ENCODE measurements at places on chromosomes 5 and 9. TPM values are rescaled to one million over a fixed set of nuclear protein-coding genes. Genes with fewer than 3 reads are reported as not detected.
A peak's percentile ranks its signal among the peaks of the same experiment; 100 is the strongest.

DNA sequence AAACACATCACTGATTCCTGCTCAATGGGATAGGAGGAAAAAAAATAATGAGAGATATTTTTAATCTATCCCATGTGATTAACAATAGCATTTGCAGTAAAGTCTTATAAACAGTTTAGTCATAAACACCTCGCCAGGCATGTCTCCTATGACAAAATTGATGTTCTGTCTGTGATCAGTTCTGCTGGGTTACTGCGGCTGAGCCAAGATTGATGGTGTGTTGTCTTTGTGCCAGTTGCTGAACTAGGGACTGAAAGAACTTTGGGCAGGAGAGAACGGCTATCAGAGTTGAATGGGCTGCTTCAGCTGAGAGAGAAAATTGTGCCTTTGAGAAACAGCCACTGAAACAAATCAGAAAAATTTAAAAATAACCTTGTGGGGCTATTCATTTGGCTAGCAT lies 37.3 kb upstream of the MAMDC2 start:
- no peaks in the 10 kb centered on the region for H3K36me3 ChIP-seq
- no peak overlapping the region for H3K27ac ChIP-seq
- no peaks in the 10 kb centered on the region for H3K4me1 ChIP-seq
- no peak overlapping the region for H3K4me3 ChIP-seq

SLC1A3 gene
- total RNA-seq = 28.9 TPM

GRCh38 chr9:112316258-112316943 lies 17.0 kb downstream of the PTBP3 start:
- no peaks in the 10 kb centered on the region for H3K4me1 ChIP-seq
- no peaks in the 10 kb centered on the region for H3K27me3 ChIP-seq
- no peak overlapping the region for H3K4me3 ChIP-seq
- DNase-seq = peak; percentile 7
- H3K36me3 ChIP-seq = no peaks in the 10 kb centered on the region

- H3K36me3 ChIP-seq = no peaks in the 10 kb centered on the region
- no peaks in the 10 kb centered on the region for H3K27me3 ChIP-seq
- no peaks in the 10 kb centered on the region for H3K4me1 ChIP-seq
- no peak for DNase-seq
- H3K4me3 ChIP-seq = no peak overlapping the region
These were observed 31.3 kb downstream of the PARP8 start for GRCh38 chr5:50697739-50698138.

DNA sequence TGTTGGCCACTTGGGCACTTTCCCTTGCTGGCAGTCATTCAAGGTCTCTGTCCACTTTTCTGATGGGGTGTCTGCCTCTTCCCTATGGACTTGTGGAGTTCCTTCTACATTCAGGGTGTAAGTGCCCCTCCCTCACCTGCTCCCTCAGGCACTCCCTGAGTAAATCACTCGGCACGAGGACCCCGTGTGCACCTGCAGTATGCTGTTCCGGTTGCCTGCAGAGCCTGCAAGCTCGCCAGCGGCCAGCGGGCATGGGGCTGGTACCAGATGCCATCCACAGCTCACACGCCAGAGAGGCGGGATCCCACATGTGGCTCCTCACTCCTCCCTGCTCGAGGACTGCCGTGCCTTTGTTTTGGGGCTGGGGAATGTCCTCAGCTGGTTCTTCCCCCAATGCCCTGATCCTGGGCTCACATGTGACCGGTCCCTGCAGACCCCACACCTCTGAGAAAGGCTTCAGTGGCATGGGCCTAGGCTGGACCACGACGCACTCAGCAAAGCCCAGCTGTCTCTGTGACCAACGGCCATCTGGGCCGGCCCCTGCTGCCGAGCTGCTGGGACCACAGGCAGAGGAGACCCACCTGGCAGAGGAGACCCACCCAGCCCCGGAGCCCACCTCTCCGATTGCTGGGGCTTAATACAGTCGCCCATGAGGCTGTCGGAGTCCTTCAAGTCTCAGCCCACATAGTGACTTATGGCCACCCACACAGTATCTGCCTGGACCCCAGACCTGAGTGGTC lies 46.1 kb upstream of the CLPTM1L start:
- H3K27ac ChIP-seq = no peak overlapping the region
- no peaks in the 10 kb centered on the region for H3K4me1 ChIP-seq
- peaks cover 87% of the 10 kb centered on the region for H3K27me3 ChIP-seq

DNA sequence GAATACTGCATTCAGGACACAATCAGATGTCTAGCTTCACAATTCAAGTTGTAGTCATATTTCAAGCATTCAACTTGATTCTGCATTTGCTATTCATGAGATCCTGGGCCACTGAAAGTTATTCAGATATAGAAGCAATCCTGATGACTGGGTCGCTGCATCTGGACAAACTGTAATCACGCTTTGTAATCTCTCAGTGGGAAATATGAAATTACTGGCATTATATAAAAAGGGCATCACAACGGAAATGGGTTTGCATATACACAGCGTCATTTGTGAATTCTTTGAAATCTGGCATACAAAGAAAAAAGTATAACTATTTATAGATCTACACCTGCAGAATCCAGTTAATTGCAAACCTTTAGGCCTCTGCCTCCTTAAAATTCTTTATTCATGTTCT lies 102.2 kb downstream of the PARP8 start:
- DNase-seq = no peak
- no peaks in the 10 kb centered on the region for H3K27me3 ChIP-seq
- H3K4me1 ChIP-seq = no peaks in the 10 kb centered on the region
- no peak overlapping the region for H3K4me3 ChIP-seq
- no peak overlapping the region for H3K27ac ChIP-seq

CCDC152 gene
- 11.2 TPM for total RNA-seq

NTRK2 gene
- 0.04 TPM for total RNA-seq

JAKMIP2 gene
- 85.5 TPM for total RNA-seq

- DNase-seq = no peak
- no peaks in the 10 kb centered on the region for H3K27me3 ChIP-seq
- H3K4me1 ChIP-seq = no peaks in the 10 kb centered on the region
- H3K27ac ChIP-seq = no peak overlapping the region
These were observed 65.9 kb downstream of the HABP4 start for GRCh38 chr9:96515621-96516470.

MZB1 gene
- not detected for total RNA-seq

DNA sequence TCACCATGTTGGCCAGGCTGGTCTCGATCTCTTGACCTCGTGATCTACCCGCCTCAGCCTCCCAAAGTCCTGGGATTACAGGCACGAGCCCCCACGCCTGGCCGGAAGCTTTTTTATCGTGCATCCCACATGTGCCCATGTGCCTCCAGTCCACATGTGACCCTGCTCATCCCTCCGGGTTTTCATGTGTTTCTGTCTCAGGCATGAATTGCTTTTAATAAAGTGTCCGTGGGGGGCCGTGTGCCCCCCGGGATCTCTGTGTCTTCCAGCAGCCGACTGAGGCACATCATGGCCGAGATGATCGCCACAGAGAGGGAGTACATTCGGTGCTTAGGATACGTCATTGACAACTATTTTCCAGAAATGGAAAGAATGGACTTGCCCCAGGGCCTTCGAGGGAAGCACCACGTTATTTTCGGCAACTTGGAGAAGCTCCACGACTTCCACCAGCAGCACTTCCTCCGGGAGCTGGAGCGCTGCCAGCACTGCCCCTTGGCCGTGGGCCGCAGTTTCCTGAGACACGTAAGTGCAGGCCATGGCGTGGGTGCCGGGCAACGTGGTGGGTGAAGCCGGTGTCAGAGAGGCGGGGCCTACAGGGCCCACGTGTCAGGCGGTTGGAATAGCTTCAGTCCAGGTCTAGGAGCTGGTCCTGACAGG lies 22.1 kb upstream of the LRRC14B start:
- no peaks in the 10 kb centered on the region for H3K27me3 ChIP-seq
- no peak overlapping the region for H3K4me3 ChIP-seq
- H3K4me1 ChIP-seq = no peaks in the 10 kb centered on the region
- no peak for DNase-seq
- no peaks in the 10 kb centered on the region for H3K36me3 ChIP-seq

DNA sequence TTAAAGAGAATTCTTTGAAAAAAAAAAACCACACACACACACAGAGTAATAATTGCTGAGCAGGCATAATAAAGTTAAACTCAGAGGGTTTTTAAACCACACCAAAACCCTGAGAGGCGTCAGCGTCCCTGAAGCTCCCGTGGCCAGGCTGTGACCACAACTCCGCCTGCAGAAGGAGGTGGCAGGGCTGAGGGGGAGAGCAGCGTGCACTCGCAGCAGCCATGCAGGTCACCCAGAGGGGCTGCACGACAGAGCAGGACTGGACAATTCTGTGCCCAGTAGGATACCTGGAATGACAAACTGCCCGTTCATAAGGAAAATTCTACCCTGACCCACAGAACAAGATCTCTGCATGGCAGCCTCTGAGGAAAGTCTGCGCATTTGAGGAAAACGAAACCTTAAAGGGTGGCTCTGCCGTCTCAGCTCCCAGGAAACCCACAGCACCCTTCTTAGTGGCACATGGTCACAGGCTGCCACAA lies 44.0 kb downstream of the ROR2 start:
- peaks cover 77% of the 10 kb centered on the region for H3K4me1 ChIP-seq
- DNase-seq = no peak
- H3K36me3 ChIP-seq = no peaks in the 10 kb centered on the region
- H3K27me3 ChIP-seq = no peaks in the 10 kb centered on the region

HRCT1 gene
- total RNA-seq = 0.33 TPM

DNA sequence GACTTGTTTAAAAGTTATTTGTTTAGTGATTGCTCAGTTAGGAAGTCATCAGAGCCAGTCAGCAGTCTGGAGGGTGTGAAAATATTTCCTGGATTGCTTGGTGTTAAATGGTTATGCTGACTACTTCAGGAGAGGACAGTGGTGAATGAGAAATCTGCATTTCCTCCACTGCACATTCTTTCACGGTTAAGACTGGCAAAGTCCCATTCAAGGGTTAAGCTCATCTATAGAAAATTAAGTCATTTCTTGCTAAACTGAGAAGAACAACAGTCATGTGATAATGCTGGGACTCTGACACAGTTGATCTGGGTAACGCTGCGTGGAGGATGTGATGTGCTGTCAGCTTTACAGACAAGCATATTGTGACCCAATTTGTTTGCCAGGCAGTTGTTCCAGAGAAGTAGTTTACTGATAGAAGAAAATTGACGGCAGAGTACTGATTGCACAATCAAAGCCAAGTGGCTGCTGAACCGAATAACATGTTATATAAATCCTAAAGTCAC lies 80.4 kb downstream of the GRAMD2B start:
- no peak overlapping the region for H3K4me3 ChIP-seq
- H3K27ac ChIP-seq = no peak overlapping the region
- no peaks in the 10 kb centered on the region for H3K36me3 ChIP-seq

ZNG1A gene
- total RNA-seq = 50.7 TPM

CTNND2 gene
- not detected for total RNA-seq

- no peaks in the 10 kb centered on the region for H3K4me1 ChIP-seq
- no peaks in the 10 kb centered on the region for H3K36me3 ChIP-seq
- no peak overlapping the region for H3K27ac ChIP-seq
- H3K4me3 ChIP-seq = no peak overlapping the region
These were observed 25.5 kb downstream of the KCNMB1 start for GRCh38 chr5:170363671-170364070.

- H3K4me3 ChIP-seq = no peak overlapping the region
- peaks cover 3% of the 10 kb centered on the region for H3K4me1 ChIP-seq
- no peaks in the 10 kb centered on the region for H3K27me3 ChIP-seq
- no peak overlapping the region for H3K27ac ChIP-seq
- DNase-seq = no peak
- no peaks in the 10 kb centered on the region for H3K36me3 ChIP-seq
These were observed 104.9 kb downstream of the ARL15 start for GRCh38 chr5:54205453-54205852.

DNA sequence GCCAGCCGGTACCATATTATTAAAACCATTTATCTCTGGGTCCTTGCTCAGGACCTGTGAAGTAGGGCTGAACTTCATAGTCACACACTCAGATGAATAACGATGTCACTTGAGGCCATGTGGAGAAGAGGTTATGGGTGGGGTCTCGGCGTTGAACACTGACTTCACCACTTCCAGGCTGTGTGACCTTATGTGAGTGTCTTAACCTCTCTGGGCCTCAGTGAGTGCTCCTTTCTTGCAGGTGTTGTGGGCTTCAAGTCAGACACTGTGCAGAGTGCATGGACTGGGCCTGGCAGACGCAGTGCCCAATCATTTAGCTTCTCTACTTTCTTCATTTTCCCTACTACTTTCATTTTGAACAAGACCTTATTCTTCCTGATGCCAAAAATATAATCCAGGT lies 278.8 kb downstream of the PBX3 start:
- H3K27me3 ChIP-seq = peaks cover 5% of the 10 kb centered on the region
- no peak overlapping the region for H3K27ac ChIP-seq
- H3K4me3 ChIP-seq = no peak overlapping the region
- no peak for DNase-seq
- no peaks in the 10 kb centered on the region for H3K4me1 ChIP-seq

DDX4 gene
- total RNA-seq = not detected

- peak overlapping the region; percentile 85 for H3K4me3 ChIP-seq
- H3K27me3 ChIP-seq = no peaks in the 10 kb centered on the region
- no peak for DNase-seq
- H3K27ac ChIP-seq = peak overlapping the region; percentile 58
- H3K36me3 ChIP-seq = no peaks in the 10 kb centered on the region
These were observed 150 bp downstream of the SNX30 start for GRCh38 chr9:112750764-112751055.

GPR151 gene
- total RNA-seq = not detected

DBH gene
- total RNA-seq = not detected

- no peak for DNase-seq
- no peak overlapping the region for H3K4me3 ChIP-seq
- H3K4me1 ChIP-seq = no peaks in the 10 kb centered on the region
- no peaks in the 10 kb centered on the region for H3K36me3 ChIP-seq
These were observed 200.1 kb upstream of the DAB2 start for GRCh38 chr5:39624890-39625289.

GRCh38 chr9:80707120-80707519 lies 982.2 kb downstream of the TLE1 start:
- H3K27ac ChIP-seq = no peak overlapping the region
- H3K27me3 ChIP-seq = no peaks in the 10 kb centered on the region
- DNase-seq = no peak
- no peaks in the 10 kb centered on the region for H3K36me3 ChIP-seq
- no peak overlapping the region for H3K4me3 ChIP-seq

SV2C gene
- 4.1 TPM for total RNA-seq

DNA sequence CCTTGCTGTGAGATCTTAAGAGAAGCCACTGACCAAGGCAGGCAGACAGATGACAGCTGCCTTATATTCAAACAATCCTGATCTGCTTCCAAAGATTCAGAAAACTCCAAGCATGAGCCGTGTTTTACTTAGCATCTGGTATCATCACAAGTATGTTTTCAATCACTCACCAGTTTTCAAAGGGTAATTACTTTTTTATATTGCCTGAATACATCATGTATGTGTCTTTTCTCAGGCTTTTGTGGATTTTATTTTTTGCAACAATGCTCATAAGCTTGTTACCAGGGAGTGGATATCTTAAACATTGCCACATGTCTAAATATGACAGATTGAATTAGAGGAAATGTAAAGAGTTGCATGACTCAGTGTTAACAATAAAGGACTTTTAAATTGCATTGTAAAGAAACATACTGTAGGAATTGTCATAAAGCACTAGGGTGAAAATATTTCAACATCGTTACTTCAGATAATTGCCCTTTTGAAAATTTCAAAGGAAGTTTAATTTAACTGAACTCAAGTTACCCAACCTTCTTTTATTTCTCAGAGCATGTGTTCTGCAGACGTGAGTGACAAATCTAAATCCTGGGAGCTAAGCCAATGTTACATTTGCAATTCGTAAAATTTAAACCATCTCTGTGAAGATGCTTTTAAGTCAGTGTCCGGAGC lies 326.1 kb downstream of the PLK2 start:
- H3K4me1 ChIP-seq = peaks cover 5% of the 10 kb centered on the region
- no peak overlapping the region for H3K27ac ChIP-seq
- no peak overlapping the region for H3K4me3 ChIP-seq

ZBTB6 gene
- 10.5 TPM for total RNA-seq

THOC3 gene
- 67.0 TPM for total RNA-seq

- no peaks in the 10 kb centered on the region for H3K36me3 ChIP-seq
- H3K27ac ChIP-seq = no peak overlapping the region
- no peaks in the 10 kb centered on the region for H3K4me1 ChIP-seq
These were observed 173.2 kb downstream of the ALDH1A1 start for GRCh38 chr9:72779614-72780013.
